ELF-1 (cell line): ENCODE measurements at places on chromosomes 5 and 9.

GRCh38 chr9:14985419-14985818 is 75.2 kb upstream of the FREM1 start:
- DNase-seq = no peak

DNA sequence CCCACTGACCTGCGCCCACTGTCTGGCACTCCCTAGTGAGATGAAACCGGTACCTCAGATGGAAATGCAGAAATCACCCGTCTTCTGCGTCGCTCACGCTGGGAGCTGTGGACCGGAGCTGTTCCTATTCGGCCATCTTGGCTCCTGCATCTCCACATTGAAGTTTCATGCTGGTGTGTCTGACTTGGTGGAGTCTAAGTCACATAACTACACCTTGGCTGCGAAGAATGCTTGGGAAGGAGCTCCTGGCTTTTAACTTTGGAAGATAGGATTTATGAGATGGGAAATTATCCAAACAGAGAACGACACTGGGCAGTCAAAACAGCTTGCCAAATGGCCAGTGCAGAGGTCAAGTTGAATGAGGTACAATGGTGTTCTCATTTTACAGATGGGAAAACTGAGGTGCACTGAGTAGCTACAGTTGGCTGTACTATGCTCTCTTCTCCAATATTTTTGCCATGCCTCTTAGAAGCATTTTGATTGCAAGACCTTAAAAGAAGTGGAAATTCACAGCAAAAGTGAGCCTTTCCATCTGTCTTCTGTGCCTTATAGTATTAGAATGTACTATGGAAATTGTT is 36.7 kb downstream of the CCDC192 start:
- peak; percentile 31 for DNase-seq

DNA sequence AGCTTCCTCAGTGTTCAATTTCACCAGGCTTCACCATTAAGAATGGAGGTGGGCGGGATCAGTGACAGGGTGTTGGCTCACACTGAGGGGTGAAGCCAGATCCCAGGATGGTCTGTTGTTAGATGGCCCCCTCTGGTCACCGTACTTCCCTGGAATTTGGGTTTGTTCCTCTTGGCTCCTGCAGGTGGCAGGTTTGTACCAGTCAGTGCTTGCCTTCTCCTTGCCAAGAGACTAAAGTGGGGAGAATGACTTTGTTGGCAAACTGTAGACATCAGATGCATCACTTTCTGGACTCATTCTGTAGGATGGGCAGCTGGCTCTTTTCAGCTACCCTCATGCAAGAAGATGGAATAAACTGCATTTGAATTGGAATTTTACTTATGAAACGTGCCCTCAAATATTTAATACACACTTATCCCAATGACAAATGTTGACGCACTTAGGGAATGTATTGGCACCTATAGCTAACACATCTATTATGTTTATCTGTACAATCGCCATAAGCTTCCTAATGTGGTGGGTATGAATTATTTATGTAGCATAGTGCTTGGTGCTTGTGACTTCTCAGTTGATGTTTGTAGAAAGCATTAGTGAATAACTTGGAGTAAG is 31.4 kb upstream of the ANKRD55 start:
- peak; percentile 84 for DNase-seq

GRCh38 chr5:120160124-120160895 is 303.8 kb upstream of the PRR16 start:
- DNase-seq = no peak

- peak; percentile 21 for DNase-seq
These were observed 71.0 kb downstream of the FANCC start for GRCh38 chr9:95246547-95246946.

GRCh38 chr5:93915142-93915553 is 173.7 kb upstream of the POU5F2 start:
- no peak for DNase-seq

DNA sequence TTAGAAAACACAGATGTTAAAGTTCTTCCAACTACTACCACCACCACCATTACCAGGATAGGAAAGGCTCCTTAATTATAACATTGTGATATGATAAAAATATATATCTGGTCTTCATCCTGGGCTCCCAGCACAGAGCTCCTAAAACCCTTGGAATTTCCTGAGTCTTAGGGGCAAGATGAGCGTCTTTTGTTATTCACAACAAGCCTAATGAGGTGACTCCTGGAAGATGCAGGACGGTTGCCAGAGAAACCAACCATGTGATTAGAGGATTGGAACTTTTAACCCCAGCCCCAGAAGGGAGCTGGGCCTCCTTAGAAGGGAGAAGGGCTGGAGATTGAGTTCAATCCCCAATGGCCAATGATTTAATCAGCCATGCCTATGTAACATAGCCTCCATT is 148.0 kb upstream of the ADRA1B start:
- DNase-seq = peak; percentile 73

GRCh38 chr9:129143031-129143927 is 32.1 kb downstream of the PTPA start:
- peak; percentile 94 for DNase-seq

DNA sequence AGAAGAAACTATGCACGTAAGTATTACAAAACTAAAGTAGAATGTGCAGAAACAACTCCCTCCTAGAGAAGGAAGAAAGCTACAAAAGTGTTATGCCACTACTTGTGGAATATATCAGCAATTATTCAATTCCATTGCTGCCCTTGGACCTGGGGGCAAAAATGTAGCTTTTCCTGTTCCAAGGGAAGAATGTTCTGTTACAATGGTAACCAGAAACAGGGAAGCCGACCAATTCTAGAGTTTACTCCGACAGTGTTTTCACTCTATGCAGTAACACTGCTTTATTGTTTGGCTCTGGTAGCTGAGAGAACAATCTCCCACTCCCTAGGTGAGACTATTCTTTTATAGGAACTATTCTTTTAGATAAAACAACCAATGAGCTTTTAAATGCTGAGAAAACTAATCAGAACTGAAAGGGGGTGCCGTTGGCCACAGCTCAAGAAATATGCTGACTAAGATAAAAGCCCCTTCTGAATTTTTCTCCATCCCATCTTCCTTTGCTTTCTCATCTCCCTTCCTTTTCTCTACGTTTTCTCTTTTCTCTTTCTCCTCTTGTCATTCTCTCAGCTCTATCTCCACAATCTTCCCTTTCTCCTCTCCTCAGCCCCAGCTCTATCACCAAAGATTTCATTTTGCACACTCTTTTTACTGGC is 54.1 kb downstream of the SLC1A3 start:
- DNase-seq = no peak
